Regular cardiac myocyte (primary cell): ENCODE measurements at places on chromosomes 2 and 18. TPM values are rescaled to one million over a fixed set of nuclear protein-coding genes. Genes with fewer than 3 reads are reported as not detected.

Gene CFAP65
- total RNA-seq, result not detected in 2 replicates

Gene PCARE
- not detected in 2 replicates for total RNA-seq

Gene MERTK
- total RNA-seq, result 0.19 and 1.7 TPM in 2 replicates

Gene RNASEH1
- total RNA-seq, result 27.9 and 46.2 TPM in 2 replicates

Gene SERPINB12
- total RNA-seq, result not detected in 2 replicates

Gene CD226
- total RNA-seq, result under 0.01 TPM in 2 replicates
